Stimulated activated CD4-positive, alpha-beta T cell treated with anti-CD3 and anti-CD28 coated beads, Interleukin-1b, Interleukin-23, amount 100 ng/mL, for 1 hour (primary cell): ENCODE measurements at places on chromosomes 16 and 17.
A peak's percentile ranks its signal among the peaks of the same experiment; 100 is the strongest.

DNA sequence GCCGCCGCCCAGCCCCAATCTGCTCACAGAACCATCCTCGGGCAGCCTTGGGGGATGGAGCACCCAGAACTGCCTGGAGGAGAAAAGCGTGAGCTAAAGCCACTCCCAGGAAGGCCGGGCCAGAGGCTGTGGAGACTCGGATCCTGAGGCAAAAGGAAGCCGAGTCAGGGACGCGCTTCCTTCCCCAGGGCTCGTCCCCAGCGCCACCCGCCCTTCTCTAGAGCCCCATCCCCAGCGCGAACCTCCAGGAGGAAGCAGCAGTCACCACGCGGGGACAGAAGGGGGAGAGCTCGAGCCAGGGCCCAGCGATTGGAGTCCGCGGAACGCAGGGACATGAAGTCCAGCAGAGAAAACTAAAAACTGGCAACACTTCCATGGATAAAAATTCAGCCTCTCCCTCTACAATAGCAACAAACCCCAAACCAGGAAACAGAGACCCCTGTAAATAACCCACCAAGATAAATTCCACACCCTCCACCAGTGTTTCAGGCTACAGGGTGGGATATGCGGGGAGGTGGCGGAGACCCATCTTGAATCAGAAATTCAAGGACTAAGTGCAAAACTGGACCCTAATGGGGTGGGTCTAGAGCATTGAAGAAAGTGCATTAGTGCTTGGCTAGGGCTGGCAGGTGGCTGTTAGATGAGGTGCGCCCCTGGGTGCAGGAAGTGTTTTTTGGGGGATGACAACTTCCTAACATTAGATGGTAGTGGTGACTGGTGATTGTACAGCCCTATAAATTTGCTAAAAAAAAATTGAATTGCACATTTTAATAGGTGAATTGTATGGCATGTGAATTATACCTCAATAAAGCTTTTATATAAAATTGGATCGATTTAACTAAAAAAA is 116.1 kb upstream of the METRNL start:
- no peak for DNase-seq

- peak; percentile 57 for DNase-seq
These were observed at the start of gene MLLT6 for GRCh38 chr17:38704606-38705522. Gene MLLT6, plus strand, starts transcription at chr17:38705273. Its CDS starts 360 bp downstream, at chr17:38705633.

DNA sequence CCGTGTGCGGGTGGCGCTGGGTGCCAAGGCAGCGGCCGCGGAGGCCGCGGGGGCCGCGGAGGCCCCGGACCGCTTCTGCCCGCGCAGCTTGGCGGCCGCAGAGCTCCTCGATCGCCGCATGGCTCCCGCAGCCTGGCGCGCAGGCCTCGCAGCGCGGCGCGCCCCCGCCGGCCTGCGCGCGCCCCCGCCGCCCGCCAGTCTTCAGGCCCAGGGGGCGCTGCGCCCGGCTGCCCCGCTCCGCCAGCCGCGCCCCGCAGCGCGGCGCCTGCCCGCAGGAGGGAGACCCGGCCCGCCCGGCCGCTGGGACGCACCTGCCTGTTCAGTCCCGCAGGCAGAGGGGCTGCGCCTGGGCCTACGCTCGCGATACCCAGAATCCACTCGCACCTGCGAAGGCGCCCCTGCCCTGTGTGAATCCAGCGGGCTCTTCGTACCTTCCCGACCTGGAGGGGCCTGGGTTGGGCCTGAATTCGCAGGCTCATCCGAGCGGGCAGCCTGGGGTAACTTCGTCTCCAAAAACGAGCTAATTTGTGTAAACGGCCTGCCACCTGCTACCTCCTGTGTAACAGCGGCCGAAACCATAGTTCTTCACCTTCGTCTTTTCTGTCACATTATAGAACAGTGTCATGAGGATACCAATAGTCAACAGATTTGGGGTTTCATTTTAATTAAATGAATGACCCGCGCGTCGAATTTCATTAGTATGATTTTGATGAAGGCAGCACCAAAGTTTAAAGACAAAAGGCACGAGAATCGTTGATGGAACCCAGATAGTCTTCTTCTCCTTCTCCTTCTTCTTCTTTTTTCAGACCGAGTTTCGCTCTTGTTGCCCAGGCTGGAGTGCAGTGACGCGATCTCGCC is at the start of gene CENPV:
Gene CENPV, minus strand, starts transcription at position 153 of the 858 bp plus-strand sequence. Its CDS starts 33 bp downstream, at position 120.
- peak; percentile 15 for DNase-seq

- DNase-seq: no peak
These were observed 22.2 kb upstream of the C17orf113 start for GRCh38 chr17:42072323-42073187.

GRCh38 chr17:38628441-38628840 is 22.7 kb upstream of the SRCIN1 start:
- DNase-seq: no peak

GRCh38 chr16:78742501-78743283 is 643.2 kb downstream of the WWOX start:
- DNase-seq: peak; percentile 45

- DNase-seq: no peak
These were observed 6.6 kb downstream of the HIC1 start for GRCh38 chr17:2061441-2061958.

- DNase-seq: no peak
These were observed 873 bp downstream of the PSME3IP1 start for GRCh38 chr16:57184887-57185445.

DNA sequence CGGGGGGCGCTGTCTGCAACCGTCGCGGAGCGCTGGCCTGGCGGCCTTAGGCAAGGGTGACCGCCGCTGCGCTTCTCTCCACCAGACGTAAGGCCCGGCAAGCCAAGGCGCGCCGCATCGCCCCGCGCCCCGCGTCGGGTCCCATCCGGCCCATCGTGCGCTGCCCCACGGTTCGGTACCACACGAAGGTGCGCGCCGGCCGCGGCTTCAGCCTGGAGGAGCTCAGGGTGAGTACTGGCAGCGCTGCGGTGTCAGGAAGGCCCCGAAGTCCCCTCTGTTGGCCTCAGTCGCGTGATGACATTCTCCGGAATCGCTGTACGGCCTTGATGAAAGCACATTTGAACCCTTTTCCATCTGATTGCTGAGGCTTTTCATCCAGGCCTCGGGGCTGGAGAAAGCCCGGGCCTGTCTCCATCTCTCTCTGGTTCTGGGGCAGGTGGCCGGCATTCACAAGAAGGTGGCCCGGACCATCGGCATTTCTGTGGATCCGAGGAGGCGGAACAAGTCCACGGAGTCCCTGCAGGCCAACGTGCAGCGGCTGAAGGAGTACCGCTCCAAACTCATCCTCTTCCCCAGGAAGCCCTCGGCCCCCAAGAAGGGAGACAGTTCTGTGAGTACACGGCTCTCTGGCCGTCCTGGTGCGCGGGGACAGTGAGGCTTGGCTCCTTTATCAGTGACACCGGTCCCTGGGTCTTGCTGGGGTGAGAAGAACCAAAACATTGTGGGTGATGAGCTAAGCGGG is 831 bp downstream of the RPL13 start:
- DNase-seq: no peak
